ENCODE measurements at places on chromosomes 5 and 9.

DNA sequence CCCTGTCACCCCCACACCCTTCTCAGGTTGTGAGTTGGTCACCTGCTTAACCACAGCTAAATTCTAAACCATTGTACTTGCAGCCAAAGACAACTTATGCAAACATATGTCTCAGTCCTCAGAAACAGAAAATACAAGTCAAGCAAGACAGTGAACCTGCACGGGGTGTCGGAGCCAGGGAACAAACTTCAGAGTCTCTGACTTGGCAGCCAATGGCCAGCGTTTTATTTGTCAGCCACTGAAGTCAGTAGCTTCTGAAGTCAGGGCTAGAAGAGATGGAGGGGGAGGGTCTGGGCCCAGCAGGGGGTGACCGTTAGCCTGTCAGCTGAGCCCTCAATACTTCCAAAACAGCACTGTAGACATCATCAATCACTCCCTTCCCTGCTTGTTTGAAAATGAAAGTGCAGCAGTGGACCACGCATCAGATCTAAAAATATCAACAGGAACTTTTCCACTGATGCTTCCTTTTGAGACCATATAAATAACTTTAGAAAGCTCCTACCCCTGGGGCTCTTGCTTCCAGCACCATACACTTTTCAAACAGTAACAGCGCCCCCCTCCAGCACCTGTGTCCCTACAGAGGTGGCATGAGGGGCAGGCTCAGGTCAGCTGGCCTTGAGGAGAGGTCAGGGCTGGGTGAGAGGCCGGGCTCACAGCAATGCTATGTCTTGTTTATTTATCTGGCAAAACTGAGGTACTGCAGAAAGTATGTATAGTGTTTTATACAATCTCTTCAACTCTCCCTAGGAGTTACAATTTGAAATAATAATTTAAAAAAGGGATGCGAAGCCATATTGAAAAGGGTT, 142.5 kb downstream of the ACER2 start:
- no peak for DNase-seq

DNA sequence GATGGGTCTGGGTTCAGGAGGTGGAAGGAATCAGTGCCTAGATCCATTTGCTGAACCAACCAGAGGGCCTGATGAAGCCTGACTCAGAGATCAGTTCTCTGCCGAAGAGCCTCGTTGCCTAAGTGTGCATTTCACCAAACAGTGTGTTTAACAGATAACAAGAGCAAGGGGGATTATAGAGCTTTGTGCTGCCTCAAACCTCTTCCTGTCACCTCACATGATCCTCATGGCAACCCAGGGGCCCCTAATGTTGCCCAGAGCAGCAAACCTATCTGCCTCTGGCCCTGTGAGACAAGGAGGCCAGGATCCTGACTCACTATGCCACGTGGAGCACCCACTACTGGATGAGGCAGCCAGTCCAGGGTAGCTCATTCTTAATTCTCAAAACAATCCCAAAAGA, 66.3 kb upstream of the EPB41L4B start:
- no peak for DNase-seq

DNA sequence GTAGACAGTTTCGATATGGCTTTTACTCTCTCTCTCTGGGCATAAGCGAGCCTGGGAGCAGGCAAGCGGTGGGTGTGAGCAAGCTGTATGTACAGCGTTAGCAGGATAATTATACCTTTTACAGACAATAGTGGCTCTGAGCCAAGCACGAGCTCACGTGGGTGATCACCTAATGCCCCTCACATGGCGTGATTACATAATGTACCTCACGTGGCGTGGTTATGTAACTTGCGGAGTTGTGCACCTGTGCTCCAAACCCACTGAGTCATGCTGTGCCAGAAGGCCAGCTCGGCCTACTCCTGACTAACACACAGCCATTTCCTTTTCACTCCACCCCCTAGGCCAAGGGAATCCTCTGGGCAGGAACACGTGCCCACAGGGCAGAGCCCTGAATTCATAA, 797.2 kb downstream of the EFNA5 start:
- DNase-seq = no peak

- no peak for DNase-seq
These were observed 38.4 kb downstream of the LHFPL2 start for GRCh38 chr5:78610163-78610583.

- DNase-seq = no peak
These were observed 1.1 kb downstream of the FKBP15 start for GRCh38 chr9:113219969-113220368.

DNA sequence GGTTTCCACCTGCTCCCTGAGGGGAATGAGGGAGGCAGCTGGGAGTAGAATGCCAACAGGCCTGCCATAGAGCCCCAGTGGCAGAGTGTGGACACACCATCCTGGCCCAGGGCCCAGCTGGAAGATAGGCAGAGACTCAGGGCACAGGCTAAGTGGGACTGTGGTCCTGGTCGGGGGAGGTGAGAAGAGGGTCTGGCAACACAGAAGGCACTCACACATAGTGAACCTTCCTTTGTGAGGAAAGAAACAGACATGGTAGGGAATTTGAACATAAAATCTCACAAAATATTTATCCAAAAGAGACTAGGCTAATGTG, 41.2 kb downstream of the WDR36 start:
- DNase-seq = no peak

DNA sequence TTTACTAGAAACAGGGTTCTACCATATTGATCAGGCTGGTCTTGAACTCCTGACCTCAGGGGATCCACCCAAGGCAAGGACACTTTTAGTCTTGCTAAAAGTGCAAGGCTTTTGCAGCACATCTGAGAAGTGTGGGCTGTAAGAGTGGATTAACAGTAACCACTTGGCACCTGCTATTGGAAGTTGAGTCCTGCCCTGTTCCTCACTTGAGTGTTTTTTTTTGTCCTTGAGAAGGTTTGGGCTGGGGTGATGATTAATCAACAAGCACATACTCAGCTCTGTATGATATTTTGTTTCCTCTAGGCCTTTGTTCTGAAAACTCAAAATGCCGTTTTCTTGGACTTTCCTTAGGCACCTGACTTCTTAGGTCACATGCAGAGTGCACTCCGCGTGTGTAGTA, 37.4 kb downstream of the SNX30 start:
- DNase-seq = no peak

- no peak for DNase-seq
These were observed 239.9 kb downstream of the ATPSCKMT start for GRCh38 chr5:10009802-10010201.

GRCh38 chr5:186091-187041, 4.9 kb upstream of the LRRC14B start:
- DNase-seq = no peak

DNA sequence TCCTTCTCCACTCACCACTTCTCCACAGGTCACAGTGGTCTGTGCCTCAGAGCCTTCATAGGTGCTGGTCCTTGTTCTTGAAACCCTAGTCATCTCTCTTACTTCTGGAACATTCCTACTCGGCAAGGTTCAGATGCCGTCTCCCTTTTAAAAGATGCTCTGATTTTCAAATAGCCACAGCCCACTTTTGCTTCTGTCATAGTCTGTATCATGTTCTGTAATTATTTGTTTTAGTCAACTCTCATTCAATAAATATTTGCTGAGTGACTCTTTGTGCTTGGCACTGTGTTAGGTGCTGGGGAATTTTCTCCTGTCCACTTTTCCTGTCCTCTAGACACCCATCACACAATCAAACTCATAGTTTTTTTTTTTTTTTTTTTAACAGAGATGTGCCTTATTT, 181.3 kb upstream of the IL12B start:
- DNase-seq = no peak

- DNase-seq = no peak
These were observed 182.8 kb upstream of the SLC27A6 start for GRCh38 chr5:128782446-128782845.

- no peak for DNase-seq
These were observed 60.1 kb downstream of the LMX1B start for GRCh38 chr9:126673689-126674364.

GRCh38 chr9:88177371-88177770, 39.1 kb upstream of the SPATA31C2 start:
- no peak for DNase-seq

- DNase-seq = no peak
These were observed 21.9 kb downstream of the PRRX2 start for GRCh38 chr9:129687391-129687790.
